KBM-7 (cell line): ENCODE measurements at places on chromosomes 12 and 14.

GRCh38 chr14:77126461-77126990 lies 15.1 kb downstream of the ZDHHC22 start:
- no peak for DNase-seq

- DNase-seq, result no peak
These were observed 263.2 kb downstream of the SEC23A start for GRCh38 chr14:38839694-38840365.

DNA sequence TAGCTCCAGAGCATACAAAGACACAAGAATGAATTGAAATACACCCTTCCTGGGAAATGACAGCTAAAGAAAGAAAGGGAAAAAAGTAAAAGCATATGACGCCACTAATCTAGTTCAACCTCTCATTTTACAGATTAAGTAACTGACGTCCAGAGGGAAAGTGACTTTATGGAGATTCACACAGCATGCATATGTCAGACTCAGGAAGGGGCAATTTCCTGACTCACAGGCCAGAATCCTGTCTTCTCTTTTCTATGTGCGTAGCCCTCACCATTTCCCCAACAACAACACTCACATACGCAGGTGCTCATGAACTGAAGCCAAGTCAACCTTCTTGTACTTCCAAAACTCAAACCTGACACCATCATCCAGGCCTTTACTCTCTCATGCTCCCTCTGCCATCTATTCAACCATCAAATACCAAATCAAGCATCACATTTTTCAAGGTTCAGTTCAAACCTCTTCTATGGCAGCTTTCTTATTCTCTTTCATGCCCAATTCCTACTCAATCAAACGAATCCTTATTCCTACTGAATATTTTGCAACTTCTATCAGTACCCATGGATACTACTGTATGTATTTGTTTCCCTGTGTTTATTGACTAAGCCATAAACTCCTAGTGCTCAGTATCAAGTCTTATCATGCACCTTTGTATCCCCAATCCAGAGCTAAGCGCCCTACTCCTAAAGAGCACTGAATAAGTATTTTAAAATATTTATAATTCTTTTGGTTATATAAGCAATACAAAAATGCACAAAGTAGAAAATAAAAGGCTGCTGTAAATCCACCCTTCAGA lies 52.8 kb downstream of the STXBP6 start:
- DNase-seq, result no peak

DNA sequence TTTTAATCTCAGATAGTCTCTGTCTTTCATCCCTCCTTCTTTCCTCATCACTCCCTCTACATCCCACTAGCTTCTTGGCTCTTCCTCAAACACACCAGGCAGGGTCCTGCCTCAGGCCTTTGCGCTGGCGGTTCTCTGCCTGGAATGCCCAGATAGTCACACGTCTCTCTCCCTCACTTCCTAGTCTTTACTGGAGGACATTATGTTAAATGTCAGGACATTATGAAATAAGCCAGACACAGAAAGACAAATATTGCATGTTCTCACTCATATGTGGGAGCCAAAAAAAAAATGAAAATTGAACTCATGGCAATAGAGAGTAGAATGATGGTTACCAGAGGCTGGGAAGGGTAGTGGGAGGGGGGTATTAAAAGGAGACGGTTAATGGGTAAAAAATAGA lies 442.0 kb downstream of the MED13L start:
- no peak for DNase-seq

DNA sequence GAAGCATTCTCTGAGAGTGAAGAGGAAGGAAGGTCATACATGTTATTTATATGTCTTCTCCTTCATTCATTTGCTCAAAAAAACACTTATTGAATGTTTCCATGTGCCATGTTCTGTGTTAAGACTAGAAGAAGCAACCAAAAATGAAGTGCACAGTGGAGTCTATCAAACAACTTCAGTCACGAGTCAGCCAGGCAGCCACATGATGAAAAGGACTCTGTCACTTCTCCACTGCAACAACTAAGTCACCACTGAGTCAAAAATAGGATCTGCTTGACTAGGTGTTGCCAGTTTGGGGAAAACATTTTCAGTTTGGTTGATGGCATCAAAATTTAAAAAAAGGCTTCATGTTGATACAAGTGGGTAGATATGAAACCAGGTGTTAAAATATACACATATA lies 142.5 kb downstream of the PDE3A start:
- no peak for DNase-seq
